ENCODE measurements at places on chromosomes 6 and 20. TPM values are rescaled to one million over a fixed set of nuclear protein-coding genes. Genes with fewer than 3 reads are reported as not detected.

DNA sequence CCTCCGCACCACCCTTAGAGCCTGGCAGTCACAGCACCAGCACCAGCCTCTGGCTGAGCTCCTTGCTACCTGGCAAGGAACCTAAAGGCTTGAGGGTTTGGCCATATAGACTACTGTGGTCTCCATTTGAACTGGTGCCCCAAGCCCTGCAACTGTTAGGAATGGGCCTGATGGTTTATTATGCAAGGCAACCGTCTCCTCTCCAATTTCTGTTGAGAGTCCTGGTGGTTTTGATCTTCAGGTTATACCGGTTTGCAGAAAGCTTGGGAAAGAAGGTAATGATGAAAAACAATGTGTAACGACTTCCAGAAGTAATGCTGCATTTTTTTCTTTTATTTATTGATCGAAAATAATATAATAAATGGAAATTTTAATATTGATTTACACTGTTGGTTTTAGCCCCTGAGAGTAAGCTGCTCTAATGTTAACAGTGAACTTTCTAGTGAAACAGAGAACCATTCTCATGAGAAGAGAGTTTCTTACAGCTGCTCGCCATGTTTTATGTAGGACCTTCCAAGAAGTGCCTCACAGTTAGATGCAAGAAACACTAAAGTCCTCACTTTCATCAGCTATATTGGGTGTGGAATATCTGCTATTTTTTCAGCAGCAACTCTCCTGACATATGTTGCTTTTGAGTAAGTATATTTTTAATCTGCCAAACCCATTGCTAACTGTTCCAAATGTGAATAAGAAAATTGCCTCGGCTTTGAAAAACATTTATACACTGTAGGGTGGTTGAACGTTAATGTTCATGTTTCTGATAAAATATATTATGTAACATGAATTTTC is 112.8 kb downstream of the ADGRG6 start:
- H3K36me3 ChIP-seq: no peaks in the 10 kb centered on the region
- peaks cover 44% of the 10 kb centered on the region for H3K27me3 ChIP-seq
- no peak for DNase-seq
- H3K4me3 ChIP-seq: no peak overlapping the region
- peaks cover 5% of the 10 kb centered on the region for H3K4me1 ChIP-seq
- H3K27ac ChIP-seq: no peak overlapping the region

- no peak overlapping the region for H3K27ac ChIP-seq
- H3K27me3 ChIP-seq: no peaks in the 10 kb centered on the region
- no peak for DNase-seq
- no peaks in the 10 kb centered on the region for H3K36me3 ChIP-seq
- H3K4me3 ChIP-seq: no peak overlapping the region
Observed at GRCh38 chr6:163356324-163356723, 58.2 kb upstream of the QKI start.

DNA sequence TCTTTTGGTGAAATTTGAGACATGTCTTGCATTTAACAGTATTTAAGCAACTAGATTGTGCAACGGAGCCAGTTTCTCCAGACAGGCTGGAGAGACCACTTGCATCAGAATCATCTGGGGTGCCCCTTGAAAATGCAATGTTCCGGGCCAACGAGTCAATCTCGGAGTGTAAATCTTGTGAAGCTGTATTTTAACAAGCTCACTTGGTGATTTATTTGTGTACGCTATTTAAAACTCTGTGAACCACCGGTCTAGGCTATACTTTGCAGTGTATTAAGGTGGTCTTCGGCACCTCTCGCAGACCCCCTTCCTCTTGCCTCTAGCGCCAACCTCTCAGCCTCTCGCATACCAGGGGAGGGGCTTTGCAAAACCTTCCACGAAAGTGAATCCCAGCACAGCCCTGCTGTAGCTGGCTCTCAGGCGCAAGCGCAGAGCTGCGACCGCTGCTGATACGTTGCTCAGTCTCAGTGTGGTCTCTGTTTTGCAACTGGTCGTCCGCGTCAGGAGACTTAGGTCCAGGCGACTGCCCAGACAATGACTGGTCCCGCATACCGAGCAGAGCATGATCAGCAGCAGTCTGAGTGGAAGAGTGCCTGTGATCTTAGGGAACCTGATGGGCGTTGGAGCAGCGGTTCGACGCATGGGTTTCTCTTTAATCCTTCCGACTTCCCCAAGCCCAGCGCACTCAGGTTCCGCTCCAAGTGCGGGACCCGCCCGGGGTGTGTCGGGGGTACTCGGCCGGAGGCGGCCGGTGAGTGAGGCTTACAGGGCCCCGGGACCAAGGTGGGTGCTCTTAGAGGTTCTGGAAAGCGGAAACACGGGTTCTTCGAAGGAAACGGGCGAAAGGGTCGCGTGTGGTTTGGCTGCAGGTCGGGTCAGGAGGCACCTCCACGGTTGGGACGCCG is at the start of gene ZNF391:
ZNF391 (plus strand) TSS at position 467 of the 905 bp plus-strand sequence. CDS start 11,612 bp downstream, outside the sequence.
- DNase-seq: peak; percentile 59
- peak within 1 kb of the TSS; percentile 91 for H3K4me3 ChIP-seq
- H3K4me1 ChIP-seq: peaks cover 9% of the 10 kb centered on the region
- H3K36me3 ChIP-seq: no peaks in the 10 kb centered on the region
- peaks cover 9% of the 10 kb centered on the region for H3K27me3 ChIP-seq

LY6G5C gene
- 4.6 TPM for total RNA-seq

DNA sequence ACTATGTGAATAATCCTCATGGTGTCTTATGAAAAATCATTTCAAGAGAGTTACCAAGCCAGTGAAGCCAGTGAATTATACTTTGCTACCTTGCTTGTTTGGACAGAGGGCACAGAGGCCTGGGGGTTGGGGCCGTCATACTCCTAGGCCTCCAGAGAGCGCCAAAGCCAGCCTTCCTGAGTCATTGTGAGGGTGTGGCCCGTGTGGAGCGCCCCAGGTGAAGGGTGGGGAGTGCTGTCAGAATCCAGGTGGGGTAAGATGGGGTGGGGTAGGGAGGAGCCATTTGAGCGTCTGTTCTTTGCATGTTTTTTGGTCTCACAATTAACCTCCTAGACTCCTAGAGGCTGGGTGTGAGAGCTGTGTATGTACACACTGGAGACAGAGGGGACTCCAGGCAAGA is 71.1 kb downstream of the PERP start:
- no peak overlapping the region for H3K27ac ChIP-seq
- no peak for DNase-seq
- no peaks in the 10 kb centered on the region for H3K4me1 ChIP-seq

- no peak overlapping the region for H3K27ac ChIP-seq
- no peaks in the 10 kb centered on the region for H3K36me3 ChIP-seq
- H3K27me3 ChIP-seq: peaks cover 31% of the 10 kb centered on the region
- no peak for DNase-seq
- H3K4me3 ChIP-seq: no peak overlapping the region
Observed at GRCh38 chr6:167140589-167141474, 16.9 kb downstream of the GPR31 start.

SLC22A1 gene
- total RNA-seq: 1.2 TPM

DNA sequence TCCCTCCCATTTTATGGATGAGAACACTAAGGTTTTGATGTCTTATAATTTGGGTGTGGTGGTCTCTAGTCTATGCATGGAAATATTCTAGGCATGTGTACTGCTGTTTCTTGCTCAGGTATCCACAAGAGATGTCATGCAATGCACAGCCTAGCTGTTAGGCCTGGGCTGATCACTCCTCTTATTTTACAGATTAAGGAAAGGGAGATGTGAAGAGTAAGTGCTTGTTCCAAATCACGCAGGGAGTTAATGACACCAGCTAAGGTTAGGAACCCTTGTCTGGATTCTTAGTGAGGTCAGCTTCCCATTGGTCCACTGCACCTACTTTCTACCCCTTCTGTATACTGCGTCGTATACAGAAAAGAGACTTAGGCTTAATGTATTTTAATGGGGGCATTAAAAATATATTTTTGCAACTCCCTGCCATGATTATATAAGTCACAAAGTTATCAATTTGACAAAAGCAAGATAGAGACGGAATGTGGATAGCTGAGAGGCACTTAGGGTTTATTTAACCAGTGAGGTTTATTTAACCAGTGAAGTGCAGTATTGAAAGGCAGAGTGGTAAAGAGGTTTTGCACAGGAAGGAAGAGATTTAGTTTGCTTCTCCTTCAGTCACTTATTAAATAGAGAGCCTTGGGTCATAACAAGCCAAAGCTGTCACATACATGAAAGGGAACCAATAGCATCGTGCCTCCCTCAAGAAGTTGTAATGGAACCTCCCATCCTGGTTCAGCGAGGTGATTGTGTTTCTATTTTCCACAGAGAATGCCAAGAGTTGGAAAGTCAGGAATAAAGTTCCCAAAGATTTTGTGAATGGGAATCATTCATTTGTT is 95.0 kb upstream of the FAM184A start:
- peaks cover 2% of the 10 kb centered on the region for H3K27me3 ChIP-seq
- H3K27ac ChIP-seq: no peak overlapping the region
- DNase-seq: no peak
- peaks cover 14% of the 10 kb centered on the region for H3K36me3 ChIP-seq
- no peaks in the 10 kb centered on the region for H3K4me1 ChIP-seq

DNA sequence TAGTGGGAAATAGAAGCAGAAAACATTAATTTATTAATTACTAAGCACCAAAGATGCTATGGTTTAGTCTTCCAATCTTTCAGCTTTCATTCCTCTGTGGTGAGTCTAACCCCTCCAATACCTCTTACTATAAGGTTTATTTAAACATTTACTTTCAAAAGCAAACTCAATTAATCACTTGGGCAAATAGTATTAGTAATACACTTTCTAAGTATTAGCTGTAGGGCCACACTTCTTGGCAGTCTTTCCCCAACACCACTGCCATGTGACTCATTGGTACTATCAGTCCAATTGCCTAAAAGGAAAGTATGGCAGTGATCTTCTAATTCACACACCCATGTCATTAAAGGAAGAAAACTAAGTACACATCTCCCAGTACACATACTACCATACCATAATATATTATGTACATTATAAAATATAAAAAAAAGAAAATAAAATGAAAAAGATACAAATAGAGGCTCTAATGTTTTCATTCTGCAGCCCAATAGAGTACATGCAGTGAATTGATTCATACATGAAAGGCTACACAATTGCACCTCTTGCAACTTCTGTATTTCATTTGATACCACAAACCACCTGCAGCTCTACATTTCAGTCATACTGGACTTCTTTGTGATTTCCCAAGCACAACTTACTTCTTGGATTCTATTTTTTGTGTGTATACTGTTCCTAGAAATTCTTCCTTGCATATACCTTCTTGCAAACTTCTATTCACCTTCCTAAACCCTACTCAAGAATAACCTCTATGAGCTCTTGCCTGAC is 218.6 kb downstream of the PKHD1 start:
- no peak for DNase-seq
- H3K36me3 ChIP-seq: no peaks in the 10 kb centered on the region
- no peak overlapping the region for H3K27ac ChIP-seq

GRCh38 chr6:32089082-32089828 is 19.9 kb downstream of the TNXB start:
- no peaks in the 10 kb centered on the region for H3K36me3 ChIP-seq

- DNase-seq: peak; percentile 41
- no peaks in the 10 kb centered on the region for H3K27me3 ChIP-seq
- H3K4me3 ChIP-seq: peak within 1 kb of the TSS; percentile 76
- peaks cover 40% of the 10 kb centered on the region for H3K36me3 ChIP-seq
Observed at GRCh38 chr20:62952373-62952967, at the start of gene SLC17A9. Gene SLC17A9, plus strand, starts transcription at chr20:62952709. Its CDS starts 122 bp downstream, at chr20:62952831.

- DNase-seq: no peak
- peaks cover 42% of the 10 kb centered on the region for H3K36me3 ChIP-seq
- H3K4me1 ChIP-seq: peaks cover 11% of the 10 kb centered on the region
Observed at GRCh38 chr20:3934624-3935023, 45.4 kb downstream of the PANK2 start.

DNA sequence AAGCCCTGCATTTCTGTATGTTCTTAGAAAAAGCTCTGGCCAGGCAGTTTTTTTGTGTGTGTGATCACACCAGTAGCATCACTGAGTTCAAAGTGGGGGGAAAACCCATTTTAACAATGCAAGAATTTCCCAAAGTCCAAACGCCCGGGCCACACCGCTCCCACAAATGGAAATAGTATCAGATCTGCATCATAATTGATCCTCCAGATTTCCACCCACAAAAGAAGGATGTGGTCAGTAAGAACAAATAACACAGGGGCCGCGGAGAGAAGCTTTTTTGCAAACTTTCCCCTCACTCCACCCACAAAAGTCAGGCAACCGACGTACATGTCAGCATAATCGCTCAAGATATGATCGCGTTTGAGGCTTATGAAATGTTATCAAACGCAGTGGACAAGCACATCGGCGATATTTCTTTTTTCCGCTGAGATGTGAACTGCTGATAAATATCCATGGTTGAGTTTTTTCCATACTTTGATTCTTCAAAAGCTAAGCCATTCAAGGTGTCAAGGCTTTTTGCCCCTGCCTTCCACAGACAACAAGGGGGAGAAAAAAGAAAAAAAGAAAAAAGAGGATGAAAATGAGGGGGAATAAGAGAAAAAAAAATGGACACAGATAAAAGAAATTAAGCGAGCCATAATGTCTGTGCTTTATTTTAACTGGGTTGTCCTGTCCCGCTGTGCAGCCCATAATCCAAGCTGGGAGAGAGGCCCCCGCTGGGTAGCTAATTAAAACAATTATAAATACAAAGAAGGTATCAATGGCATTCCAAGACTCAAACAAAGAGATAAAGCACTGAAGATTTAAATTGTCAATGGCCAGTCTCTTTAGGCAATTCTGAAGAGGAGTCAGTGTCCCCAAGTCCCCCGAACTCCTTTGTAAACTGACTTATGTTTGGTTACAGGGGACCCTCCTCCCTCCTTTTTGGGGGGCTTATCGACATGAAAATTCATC is 143.5 kb downstream of the ZFP64 start:
- peak overlapping the region; percentile 89 for H3K27ac ChIP-seq
- peak; percentile 24 for DNase-seq
- peaks cover 35% of the 10 kb centered on the region for H3K4me1 ChIP-seq
- H3K4me3 ChIP-seq: peak overlapping the region; percentile 44
- peaks cover 3% of the 10 kb centered on the region for H3K27me3 ChIP-seq

GATA5 gene
- not detected for total RNA-seq

PRSS16 gene
- total RNA-seq: 0.55 TPM

GINS1 gene
- total RNA-seq: 33.5 TPM

TRIM31 gene
- not detected for total RNA-seq

HLA-C gene
- 895 TPM for total RNA-seq

SLC35F1 gene
- total RNA-seq: not detected

CRISP3 gene
- total RNA-seq: not detected

LIME1 gene
- 15.7 TPM for total RNA-seq

GRCh38 chr20:36717657-36718056 is 28.2 kb downstream of the NDRG3 start:
- H3K27me3 ChIP-seq: no peaks in the 10 kb centered on the region
- no peak overlapping the region for H3K4me3 ChIP-seq
- peaks cover 10% of the 10 kb centered on the region for H3K36me3 ChIP-seq
- H3K27ac ChIP-seq: no peak overlapping the region
- no peak for DNase-seq
- peaks cover 5% of the 10 kb centered on the region for H3K4me1 ChIP-seq

DNA sequence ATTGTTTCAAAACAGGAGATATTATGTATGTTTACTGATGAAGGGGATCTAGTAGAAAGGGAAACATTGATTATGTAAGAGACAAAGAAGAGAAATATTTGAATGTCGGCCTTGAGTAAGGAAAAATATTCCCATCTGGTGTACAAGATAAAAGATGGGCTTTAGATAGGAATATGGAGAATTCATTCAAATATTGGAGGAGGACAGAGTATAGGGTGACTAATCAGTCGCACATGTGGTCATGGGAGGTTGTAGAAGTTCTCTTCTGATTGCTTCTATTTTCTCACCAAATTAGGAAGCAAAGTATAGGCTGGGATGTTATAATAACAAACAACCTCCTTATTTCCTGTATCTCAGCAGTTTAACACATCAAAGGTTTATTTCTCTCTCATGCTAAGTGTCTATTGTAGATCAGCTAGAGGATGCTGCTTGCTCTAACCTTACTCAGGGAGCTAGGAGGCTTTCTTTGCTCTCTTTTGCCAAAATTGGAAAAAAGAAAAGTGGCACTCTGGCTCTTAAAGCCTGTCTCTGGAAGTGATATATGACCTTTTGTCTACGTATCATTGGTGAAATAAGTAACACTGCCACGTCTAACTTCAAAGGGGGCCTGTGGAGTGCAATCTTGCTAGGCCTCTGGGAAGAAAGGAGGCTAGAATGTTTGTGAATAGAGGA is 1.2 kb upstream of the HDDC2 start:
- DNase-seq: no peak
- H3K27ac ChIP-seq: no peak overlapping the region
